ENCODE measurements at places on chromosomes 1 and 21.
A peak's percentile ranks its signal among the peaks of the same experiment; 100 is the strongest.

GRCh38 chr1:219790834-219791615 is 137.3 kb downstream of the SLC30A10 start:
- no peaks in the 10 kb centered on the region for H3K27me3 ChIP-seq
- H3K4me3 ChIP-seq = no peak overlapping the region
- peak overlapping the region; percentile 15 for H3K27ac ChIP-seq
- H3K36me3 ChIP-seq = no peaks in the 10 kb centered on the region
- H3K4me1 ChIP-seq = no peaks in the 10 kb centered on the region
- no peak for DNase-seq

- no peaks in the 10 kb centered on the region for H3K36me3 ChIP-seq
- no peak overlapping the region for H3K27ac ChIP-seq
- no peak overlapping the region for H3K4me3 ChIP-seq
- 0 out of 2 replicates have a peak, but pooled peaks cover 3% of the 10 kb centered on the region for H3K4me1 ChIP-seq
- H3K27me3 ChIP-seq = no peaks in the 10 kb centered on the region
These were observed 42.7 kb upstream of the DHCR24 start for GRCh38 chr1:54929700-54930099.

GRCh38 chr21:31335957-31336738 is 7.9 kb downstream of the TIAM1 start:
- H3K27ac ChIP-seq = peak overlapping the region; percentile 58
- no peak overlapping the region for H3K4me3 ChIP-seq
- H3K4me1 ChIP-seq = peaks cover 33% of the 10 kb centered on the region
- no peak for DNase-seq
- no peaks in the 10 kb centered on the region for H3K36me3 ChIP-seq

GRCh38 chr1:243598433-243598832 is 251.6 kb downstream of the AKT3 start:
- no peak overlapping the region for H3K4me3 ChIP-seq
- no peaks in the 10 kb centered on the region for H3K27me3 ChIP-seq
- no peak overlapping the region for H3K27ac ChIP-seq
- DNase-seq = no peak

- no peaks in the 10 kb centered on the region for H3K36me3 ChIP-seq
- H3K4me1 ChIP-seq = no peaks in the 10 kb centered on the region
- no peak overlapping the region for H3K4me3 ChIP-seq
- H3K27me3 ChIP-seq = no peaks in the 10 kb centered on the region
- no peak for DNase-seq
- no peak overlapping the region for H3K27ac ChIP-seq
These were observed 41.1 kb upstream of the CCSAP start for GRCh38 chr1:229383961-229384360.
